ENCODE measurements at places on chromosomes 12 and 14.

GRCh38 chr12:130911193-130911592, 39.3 kb downstream of the RAN start:
- DNase-seq = no peak

GRCh38 chr14:75725481-75725880, 64.4 kb downstream of the TTLL5 start:
- DNase-seq = no peak

DNA sequence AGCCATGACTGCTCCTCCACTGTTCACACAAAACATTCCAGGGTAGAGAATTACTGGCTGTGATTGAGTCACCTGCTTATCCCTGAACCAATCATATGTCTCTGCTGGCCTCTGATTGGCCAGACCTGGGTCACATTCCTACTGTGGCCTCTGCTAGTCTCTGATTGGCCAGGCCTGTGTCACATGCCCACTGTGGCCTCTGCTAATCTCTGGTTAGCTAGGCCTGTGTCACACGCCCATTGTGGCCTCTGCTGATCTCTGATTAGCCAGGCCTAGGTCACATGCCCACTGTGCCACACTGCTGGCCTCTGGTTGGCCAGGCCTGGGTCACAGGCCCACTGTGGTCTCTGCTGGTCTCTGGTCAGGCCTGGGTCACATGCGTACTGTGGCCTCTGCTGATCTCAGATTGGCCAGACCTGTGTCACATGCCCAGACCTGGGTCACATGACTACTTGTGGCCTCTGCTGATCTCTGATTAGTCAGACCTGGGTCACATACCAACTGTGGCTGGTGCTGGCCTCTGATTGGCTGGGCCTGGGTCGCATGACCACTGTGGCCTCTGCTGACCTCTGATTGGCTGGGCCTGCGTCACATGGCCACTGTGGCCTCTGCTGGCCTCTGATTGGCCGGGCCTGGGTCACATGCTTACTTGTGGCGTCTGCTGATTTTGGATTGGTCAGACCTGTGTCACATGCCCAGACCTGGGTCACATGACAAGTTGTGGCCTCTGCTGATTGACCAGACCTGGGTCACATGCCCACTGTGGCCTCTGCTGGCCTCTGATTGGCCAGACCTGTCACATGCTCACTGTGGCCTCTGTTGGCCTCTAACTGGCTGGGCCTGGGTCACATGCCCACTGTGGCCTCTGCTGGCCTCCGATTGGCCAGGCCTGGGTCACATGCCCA, 251.6 kb downstream of the SLC15A4 start:
- no peak for DNase-seq

- DNase-seq = no peak
Observed at GRCh38 chr12:49655595-49656236, 32.4 kb downstream of the PRPF40B start.

DNA sequence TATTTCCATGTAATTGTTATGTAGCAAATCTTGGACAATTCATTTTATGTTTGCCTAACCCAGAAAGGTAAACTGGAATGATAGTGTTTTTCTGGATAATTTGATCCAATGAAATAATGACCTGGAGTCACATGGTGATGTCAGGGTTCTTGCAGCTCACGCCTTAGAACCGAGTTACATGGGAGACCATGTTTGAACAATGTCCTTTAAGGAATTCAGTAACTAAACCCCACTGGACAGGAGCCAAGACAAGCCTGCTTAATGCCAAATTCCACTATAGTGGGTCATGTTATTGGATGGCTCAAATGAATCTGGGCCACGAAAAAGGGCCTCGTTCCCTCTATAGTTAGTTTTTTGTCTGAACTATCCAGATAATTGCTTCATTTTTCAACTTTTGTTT, 255.8 kb upstream of the HMGA2 start:
- DNase-seq = no peak

DNA sequence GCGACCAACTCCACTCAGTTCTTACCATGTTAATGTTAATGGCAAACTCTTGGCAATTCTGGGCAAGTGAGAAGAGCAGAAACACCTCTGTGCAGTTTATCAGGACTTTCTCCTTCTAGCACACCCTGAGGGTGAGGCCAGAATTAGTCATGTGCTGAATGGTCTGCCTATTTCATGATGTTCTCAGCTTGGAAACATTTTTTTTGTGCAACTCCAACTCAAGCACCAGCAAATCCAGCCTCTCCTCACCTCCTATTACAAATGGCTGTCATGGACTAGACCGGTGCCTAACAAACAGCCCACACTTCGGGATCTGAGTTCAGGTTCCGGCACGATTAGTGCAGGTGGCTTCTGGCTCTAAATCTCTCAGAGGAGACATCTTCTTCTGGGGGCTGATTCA, 246.0 kb downstream of the ZFP36L1 start:
- DNase-seq = no peak

GRCh38 chr14:101518611-101519473, 42.5 kb upstream of the DIO3 start:
- no peak for DNase-seq
